CD4-positive, CD25-positive, alpha-beta regulatory T cell (primary cell): ENCODE measurements at places on chromosomes 5 and 9. TPM values are rescaled to one million over a fixed set of nuclear protein-coding genes. Genes with fewer than 3 reads are reported as not detected.

- no peak overlapping the region for H3K27ac ChIP-seq
- H3K4me3 ChIP-seq = no peak overlapping the region
- no peak for DNase-seq
- no peaks in the 10 kb centered on the region for H3K27me3 ChIP-seq
Observed at GRCh38 chr5:7517006-7517405, 121.1 kb downstream of the ADCY2 start.

- peaks cover 97% of the 10 kb centered on the region for H3K4me1 ChIP-seq
- DNase-seq = no peak
- peaks cover 13% of the 10 kb centered on the region for H3K36me3 ChIP-seq
Observed at GRCh38 chr5:119360905-119361593, 5.2 kb downstream of the TNFAIP8 start.

The INSL4 gene
- not detected for polyA plus RNA-seq

DNA sequence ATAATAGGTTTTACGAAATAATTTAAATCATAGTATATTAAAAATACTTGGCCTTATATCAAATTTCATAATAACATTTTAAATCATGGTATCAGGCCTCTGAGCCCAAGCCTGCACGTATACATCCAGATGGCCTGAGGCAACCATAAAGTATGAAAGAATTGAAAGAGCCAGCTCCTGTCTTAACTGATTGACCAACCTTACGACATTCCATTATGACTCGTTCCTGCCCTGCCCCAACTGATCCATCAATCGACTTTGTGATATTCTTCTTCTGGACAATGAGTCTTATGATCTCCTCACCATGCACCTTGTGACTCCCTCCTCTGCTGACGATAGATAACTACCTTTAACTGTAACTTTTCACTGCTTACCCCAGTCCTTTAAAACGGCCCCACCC is 545.0 kb downstream of the MTRR start:
- H3K4me3 ChIP-seq = no peak overlapping the region
- no peak for DNase-seq
- H3K27me3 ChIP-seq = no peaks in the 10 kb centered on the region
- no peaks in the 10 kb centered on the region for H3K36me3 ChIP-seq
- no peaks in the 10 kb centered on the region for H3K4me1 ChIP-seq

The SPATA31E1 gene
- polyA plus RNA-seq = not detected
